ENCODE measurements at places on chromosomes 1 and 21.

GRCh38 chr1:235138821-235139220 lies 10.2 kb upstream of the TOMM20 start:
- no peak for DNase-seq

DNA sequence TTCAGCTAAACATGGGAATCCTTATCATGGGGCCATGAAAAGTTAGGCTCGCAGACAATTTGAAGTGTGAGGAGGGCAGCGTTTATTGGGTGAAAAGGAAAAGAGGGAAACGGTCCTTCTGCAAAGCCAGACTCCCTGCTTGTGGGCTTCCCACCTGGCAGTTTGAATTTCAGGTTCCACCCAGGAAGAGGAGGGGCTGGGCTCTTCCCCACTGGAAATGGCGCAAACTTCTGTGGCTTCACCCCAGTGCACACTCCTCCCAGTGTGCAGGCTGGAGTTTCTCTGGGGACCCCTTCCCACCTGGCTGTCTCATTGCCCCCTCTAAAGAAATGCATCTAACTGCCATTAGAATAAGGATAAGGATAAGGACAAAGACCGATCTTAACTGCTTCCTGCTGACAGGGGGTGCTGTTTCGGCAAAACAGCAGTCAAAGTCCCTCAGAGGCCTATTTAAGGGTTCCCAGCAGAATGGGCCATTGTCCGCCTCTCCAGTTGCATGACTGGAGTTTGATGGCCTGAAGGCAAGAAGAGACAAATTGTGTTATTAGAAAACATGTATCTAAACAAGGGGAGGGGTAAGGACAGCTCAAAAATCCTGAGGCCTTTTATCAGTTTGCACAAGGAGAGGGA lies 20.4 kb downstream of the AIM2 start:
- no peak for DNase-seq

- DNase-seq = no peak
Measured at GRCh38 chr1:217024911-217025310, 301.7 kb upstream of the ESRRG start.

DNA sequence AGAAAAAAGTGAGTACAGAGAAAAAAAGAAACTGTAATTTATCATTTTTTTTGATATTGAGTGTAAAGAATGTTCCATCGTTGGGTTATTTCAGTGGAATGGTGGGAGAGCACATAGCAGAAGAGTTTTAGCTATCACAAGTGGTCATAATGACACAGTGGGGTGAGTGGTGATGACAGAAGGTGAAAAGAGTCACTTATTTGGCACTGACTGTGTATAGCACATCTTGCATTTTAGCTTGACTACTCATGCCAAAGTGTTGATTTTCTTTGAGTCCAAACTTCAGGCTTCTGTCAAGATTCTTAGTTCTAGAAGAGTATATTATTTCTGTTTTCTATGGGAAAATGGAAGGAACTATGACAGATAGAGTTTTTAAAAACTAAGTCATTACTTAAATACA lies 261.2 kb downstream of the GRIK1 start:
- no peak for DNase-seq

DNA sequence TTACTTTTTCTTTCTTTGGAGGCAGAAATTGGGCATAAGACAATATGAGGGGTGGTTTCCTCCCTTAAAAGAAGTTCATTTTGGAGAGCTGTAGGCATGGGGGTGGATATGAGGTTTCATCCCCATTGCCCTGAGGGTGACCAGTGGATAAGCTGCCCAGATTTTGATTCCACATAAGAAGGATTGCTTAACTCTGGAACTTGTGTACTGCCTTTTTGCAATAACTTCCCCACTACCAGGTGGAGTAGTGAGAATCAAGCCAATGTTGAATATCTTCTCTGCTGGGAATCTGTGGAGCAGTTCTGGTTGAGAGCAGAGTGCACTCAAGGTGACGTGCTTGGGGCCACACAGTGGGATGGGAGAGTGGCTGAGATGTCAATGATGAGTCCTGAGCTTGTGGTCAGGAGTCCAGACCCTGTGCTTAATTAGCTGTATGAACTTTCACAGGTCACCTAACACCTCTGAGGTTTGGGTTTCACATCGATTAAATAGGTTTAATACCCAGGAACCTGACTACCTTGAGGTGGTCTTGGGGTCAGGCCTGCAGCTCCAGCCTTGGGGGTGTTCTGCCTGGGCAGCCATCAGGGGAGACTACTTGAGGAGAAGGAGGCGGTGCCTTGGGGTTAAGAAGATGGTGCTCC lies 152.9 kb downstream of the FCRL5 start:
- no peak for DNase-seq

Data from activated gamma-delta T cell (primary cell).